ENCODE measurements at places on chromosomes 5 and 9. TPM values are rescaled to one million over a fixed set of nuclear protein-coding genes. Genes with fewer than 3 reads are reported as not detected.

DNA sequence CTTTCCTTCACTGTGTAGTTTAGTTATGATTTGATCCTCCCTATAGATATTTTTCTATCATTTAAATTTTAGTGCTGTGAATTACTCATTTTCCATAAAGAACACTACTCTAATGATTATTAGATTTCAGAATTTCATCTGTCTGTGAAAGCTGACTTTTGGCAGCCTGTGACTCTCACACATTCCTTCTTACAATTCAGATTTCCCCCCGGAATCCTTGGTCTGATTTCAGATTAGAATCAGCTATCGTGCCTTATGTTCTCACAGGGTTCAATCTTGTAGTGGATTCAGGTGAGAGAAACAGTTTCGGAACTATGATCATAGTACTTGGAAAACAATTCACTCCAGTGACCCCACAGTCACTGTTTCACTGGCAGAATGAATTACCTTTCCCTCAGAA, 26.2 kb downstream of the ZNF474 start:
- DNase-seq: no peak

DNA sequence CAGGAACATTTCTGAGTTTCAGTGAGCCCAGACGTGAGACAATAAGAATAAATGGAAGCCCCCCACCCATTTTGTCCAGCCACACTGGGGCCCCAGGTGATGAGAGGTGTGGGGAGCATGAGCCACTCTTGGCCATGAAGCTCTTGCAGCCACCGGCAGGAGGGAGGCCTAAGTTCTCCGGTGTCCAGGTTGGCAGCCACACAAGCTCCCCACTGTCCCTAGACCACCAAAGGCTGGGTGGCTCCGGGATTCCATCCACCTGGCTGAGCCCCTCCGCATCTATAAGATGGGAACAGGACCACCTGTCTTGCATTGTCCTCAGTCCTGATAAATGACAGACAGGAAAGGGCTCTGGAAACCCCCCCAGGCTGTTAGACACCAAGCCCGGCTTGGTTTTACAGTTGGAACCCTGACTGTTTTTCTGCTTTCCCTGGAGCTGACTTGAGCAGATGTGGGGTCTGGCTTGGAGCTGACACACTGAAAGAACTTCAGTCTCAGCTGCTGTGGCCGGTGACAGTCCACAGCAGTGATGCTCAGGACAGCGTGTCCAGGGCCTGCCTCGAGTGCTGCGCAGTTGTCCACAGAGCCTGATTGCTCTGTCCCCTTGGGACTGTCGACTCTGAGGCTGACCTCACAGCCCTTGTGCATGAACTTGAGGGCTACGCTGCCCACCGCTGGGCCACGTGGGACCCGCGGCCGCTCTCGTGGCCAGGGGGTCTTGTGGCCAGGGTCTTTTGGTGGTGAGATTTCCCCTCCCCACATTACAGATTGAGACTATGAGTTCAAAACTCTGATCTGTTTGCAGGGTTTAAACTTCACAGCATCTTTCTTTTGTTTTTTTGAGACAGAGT, 74.8 kb downstream of the PSMB7 start:
- no peak for DNase-seq

Gene TLE1
- 19.2 TPM for total RNA-seq

GRCh38 chr9:3256571-3257330, 269.1 kb downstream of the RFX3 start:
- no peak for DNase-seq

GRCh38 chr5:56838409-56839039, 23.2 kb downstream of the MAP3K1 start:
- DNase-seq: no peak

DNA sequence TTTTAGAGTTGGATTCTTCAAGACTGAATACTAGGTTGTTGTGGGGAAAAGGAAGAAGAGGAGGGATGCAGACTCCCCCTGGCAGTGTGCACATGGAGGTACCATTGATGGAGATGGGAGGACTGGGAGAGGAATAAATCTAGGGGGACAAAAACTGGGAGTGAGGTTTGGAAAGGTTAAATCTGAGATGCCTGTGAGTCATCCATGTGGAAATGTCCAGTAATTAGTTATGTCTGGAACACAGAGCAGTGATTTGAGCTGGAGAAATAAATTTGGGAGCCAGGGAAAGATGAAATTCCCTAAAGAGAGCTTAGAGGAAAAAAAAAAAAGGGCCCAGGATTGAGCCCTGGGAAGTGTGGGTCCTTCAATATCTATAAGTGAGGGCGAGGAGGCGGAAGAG, 8.0 kb upstream of the CCIN start:
- DNase-seq: no peak

Measured in upper lobe of right lung (tissue), 1 donor.